ENCODE measurements at places on chromosomes 7 and 10.
A peak's percentile ranks its signal among the peaks of the same experiment; 100 is the strongest.

- no peak for DNase-seq
These were observed 94.2 kb downstream of the CUBN start for GRCh38 chr10:17035446-17035845.

- peak; percentile 58 for DNase-seq
These were observed 39.9 kb upstream of the WNT16 start for GRCh38 chr7:121288894-121289293.

- DNase-seq, result no peak
These were observed 88.0 kb downstream of the ATXN7L1 start for GRCh38 chr7:105788356-105788755.

DNA sequence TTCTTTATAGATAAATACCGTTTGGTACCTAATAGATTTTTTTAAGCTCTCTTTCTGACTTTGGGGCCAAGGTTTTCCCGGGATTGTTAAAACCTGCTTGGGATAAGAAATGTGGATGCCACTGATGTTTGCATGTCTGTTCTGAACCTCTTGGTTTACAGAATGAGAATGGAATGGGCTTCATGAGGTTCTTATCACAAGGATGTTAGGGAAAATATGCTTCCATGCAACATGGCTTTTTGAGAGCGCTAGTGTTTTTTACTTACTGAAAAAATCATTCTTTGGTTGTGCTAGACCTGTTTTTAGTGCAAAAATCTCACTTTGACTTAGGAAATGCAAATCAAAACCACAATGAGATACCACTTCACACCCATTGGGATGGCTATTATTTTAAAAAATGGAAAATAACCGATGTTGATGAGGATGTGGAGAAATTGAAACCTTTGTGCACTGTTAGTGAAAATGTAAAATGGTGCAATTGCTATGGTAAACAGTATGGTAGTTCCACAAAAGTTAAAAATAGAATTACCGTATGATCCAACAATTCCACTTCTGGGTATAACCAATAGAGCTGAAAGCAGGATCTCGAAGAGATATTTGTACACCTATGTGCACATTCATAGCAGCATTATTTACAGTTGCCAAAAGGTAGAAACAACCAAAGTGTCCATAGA, 38.9 kb downstream of the TSPAN14 start:
- DNase-seq, result no peak

- DNase-seq, result no peak
These were observed 20.8 kb downstream of the RALA start for GRCh38 chr7:39644170-39644569.

DNA sequence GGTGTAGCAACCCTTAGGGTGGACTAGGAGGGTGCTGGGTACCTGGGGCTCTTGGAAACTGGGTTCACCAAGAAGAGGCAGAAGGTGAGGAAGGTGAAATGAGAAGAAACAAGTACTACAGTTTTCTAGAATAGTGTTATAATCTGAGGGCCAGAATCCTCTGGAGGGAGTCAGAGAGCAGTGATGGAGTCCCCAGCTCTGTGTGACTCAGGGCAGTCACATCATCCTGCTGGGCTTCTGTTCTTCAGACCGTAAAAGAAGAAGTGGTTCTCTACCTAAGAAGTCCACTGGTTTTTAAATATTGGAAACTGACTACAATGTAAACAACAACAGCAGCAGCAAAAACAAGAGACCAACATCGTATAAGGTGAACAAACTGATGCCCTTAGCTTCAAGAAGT, 197.3 kb downstream of the PRPF18 start:
- DNase-seq, result no peak

DNA sequence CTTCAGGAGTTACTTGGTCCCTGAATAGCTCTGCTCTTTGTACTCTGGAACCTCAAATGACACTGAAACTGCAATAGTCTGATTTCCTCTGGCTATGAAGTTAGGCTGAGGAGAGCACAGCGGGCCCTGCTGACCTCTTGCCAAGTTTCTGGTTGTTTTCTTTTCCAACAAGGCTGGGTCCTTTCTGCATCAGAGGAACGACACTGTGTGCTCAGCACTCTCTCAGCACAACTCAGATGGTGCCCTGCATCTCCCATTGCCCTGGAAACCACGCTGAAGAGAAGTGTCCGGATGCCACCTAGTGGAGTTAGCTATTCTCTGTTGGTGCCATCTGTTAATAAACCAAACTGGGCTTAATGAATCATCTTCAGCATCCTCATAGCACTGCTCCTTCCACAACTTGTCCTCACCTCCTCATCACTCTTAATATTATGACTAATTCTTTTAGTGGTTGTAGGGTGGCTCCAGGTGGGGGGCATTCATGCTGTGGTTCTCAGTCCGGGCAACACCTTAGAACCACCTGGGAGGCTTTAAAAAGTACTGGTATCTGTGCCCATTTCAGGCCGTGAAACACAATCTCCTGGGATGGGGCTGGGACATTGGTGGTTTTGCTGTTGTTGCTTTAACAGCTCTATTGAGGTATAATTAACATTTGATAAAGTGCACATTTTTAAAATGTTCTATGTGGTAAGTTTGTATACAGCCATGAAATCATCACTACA, 8.2 kb upstream of the EFCAB10 start:
- peak; percentile 24 for DNase-seq

- DNase-seq, result no peak
These were observed 15.0 kb downstream of the CXCL12 start for GRCh38 chr10:44369854-44370253.

DNA sequence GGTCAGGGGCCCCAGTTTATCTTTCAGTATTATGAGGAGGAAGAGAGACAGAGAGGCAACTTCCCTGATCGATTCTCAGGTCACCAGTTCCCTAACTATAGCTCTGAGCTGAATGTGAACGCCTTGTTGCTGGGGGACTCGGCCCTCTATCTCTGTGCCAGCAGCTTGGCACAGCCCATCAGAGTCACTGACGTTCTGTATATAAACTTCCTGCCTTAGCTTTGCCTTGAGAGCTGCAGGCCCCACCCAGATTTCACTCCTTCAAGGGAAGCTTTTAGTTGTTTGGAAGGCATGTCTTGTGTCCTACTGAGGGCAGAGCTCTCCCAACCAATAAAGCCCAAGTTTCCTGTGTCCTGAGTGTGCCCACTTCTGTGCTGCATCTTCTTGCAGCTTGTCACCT, 242.5 kb upstream of the PRSS58 start:
- no peak for DNase-seq

DNA sequence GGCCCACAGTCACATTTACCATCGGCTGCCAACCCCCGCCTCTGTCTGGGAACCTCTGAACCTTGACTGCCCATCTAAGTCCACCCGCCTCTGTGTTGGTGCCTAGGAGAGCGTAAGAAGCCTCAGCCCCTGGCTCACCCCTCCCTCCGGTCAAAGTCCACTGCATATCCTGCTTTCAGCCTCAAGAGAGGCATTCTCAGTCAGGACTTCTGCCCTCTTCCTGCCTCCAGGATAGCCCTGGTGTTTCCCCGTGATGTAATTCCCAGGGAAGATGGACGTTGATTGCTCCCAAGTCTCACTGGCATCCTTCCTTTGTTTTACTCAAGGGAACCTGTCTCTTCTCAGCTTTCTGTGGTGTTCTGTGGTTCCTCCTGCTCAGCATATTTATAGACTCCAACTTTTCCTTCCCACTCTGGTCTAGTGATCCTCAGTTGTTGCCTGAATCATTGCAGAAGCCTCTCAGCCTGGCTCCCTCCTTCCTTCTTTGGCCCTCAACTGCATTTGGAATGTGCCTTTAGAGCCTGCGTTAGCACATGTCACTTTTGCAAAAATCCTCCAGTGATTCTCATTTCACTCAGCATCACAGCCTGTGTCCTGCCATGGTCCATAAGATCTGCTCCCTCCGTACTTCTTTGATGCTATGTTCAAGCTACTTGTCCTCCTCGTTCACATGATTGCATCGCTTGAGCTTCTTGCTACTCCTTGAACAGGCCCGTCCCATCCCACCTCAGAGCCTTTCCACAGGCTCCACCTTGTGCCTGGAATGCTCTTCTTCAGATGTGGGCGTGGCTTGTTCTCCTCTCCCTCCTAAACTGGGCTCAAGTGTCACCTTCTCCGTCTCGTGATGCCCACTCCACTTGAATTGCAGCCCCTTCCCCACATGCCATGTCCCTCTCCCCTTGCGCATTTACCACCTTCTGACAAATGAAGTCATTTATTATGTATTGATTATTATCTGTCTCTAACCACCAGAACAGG, 124.2 kb downstream of the PLPP4 start:
- no peak for DNase-seq

DNA sequence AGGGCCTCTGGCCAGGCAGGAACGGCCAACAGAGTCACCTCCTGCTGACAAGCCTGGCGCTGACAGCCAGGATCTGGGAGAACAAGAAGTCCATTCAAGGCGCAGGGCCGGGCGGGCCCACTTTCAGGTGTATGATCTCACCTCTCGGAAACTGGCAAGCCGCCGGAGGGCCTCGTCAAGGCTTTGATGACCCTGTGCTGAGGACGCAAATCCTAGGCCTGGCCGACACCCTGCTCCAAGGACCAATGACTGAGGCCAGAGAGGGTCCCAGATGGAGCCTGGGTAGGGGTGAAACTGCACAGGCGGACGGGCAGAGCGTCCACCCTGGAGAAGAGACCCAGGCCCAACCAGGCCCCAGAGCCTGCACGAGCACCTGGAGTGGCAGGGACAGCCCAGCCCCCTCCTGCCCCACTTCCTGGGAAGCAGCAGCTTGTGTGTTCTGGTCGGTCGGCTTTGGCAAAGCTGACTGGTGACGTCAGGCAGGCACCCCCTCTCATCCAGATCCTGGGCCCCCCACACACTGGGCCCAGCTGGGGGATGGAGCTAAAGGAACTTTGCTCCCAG, 30.6 kb downstream of the MYL10 start:
- no peak for DNase-seq

- no peak for DNase-seq
These were observed 117.7 kb upstream of the TNRC18 start for GRCh38 chr7:5541087-5541992.

- no peak for DNase-seq
These were observed 57.9 kb downstream of the CUX1 start for GRCh38 chr7:101875283-101875846.
